WTC11 (cell line): ENCODE measurements at places on chromosomes 4 and X. TPM values are rescaled to one million over a fixed set of nuclear protein-coding genes. Genes with fewer than 3 reads are reported as not detected.

DNA sequence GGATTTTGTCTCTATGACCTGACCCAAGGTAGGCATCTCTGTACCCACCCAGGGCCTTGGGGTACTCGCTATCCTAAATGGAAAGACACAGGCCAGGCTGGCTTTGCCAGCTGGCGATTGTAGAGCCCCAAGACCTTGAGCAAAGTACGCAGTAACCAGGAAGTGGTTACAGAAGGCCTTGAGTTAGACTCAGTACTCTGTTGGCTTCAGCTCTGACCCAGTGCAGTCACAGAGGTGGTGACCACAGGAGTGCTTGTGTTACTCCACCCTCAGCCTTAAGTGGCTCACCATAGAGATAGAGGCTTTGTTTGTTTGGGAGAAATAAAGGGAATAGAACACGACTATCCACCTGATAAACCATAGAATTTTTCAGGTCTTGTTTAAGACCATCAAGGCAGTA is 880.5 kb upstream of the POU3F4 start:
- no peak overlapping the region for H3K27ac ChIP-seq
- DNase-seq = no peak
- no peaks in the 10 kb centered on the region for H3K27me3 ChIP-seq
- H3K36me3 ChIP-seq = 0 out of 2 replicates have a peak, but pooled peaks cover 3% of the 10 kb centered on the region
- H3K4me1 ChIP-seq = no peaks in the 10 kb centered on the region
- no peak overlapping the region for H3K4me3 ChIP-seq

DNA sequence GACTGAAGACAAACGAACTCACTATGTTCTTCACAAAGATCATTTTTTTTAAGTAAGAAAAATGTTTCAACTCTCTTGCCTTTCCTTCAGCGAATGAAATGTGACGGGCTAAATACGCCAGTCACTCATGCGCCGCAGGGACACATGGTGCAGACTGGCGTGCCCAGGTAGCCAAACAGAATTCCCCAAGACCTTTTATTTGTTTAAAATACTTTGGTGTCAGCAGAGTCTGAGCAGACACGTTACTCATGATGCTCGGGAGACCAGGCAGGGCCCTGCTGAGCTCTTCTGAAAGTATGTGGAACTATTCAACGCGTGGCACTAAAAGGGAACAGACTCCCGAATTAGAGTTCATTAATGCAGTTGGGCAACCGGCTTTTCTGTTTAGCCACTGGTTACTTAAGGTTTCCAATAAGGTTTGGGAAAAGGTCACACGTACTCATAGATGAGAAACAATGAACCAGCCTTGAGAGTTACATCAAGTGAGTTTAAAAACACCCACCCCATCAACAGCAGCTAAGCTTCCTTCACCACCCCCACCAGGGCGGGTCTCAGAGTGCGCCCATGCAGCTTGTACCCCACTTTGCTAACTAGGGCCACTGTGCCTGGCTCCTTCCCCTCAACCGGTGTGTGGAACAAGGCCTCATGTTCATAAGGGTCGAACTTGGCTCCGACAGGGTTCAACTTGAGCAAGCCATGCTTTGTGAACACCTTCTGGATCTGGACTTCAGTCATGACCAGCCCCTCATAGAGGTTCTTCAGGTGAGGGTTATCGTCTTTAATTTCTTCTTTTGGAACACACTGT is 7.3 kb downstream of the GRPEL1 start:
- H3K4me1 ChIP-seq = peaks cover 3% of the 10 kb centered on the region
- H3K27me3 ChIP-seq = no peaks in the 10 kb centered on the region
- H3K36me3 ChIP-seq = peaks cover 70% of the 10 kb centered on the region
- no peak overlapping the region for H3K4me3 ChIP-seq
- no peak for DNase-seq
- H3K27ac ChIP-seq = no peak overlapping the region

- DNase-seq = no peak
- H3K4me1 ChIP-seq = no peaks in the 10 kb centered on the region
- no peak overlapping the region for H3K4me3 ChIP-seq
- H3K27me3 ChIP-seq = no peaks in the 10 kb centered on the region
- no peak overlapping the region for H3K27ac ChIP-seq
Observed at GRCh38 chrX:18944482-18944881, 39.4 kb downstream of the PHKA2 start.

DNA sequence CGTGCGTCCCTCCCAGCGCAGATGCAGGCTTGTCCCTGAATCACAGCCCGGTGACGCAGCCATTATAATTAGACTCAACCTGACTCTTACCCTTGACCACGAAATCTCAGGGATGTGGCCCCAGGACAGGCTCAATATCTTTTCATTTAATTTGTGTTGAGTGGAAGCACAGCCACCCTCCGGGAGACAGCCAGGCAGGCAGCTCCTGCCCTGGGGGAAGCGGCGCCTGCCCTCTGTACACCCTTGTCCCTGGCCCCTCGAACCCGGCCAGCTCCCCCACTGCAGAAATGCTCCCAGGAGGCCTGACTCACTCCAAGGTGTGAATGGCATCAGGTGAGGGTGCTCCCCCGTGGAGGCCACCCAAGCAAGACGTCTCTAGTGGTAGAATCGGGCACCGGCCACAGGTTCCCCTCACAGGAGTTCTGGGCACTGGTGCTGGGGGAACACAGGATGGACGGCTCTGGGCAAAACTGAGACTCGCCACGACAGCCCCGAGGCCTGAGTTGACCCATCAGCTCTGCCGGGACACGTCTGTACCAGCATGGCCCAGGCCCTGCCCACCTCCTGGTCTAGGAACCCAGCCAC is 2.7 kb downstream of the CPLX1 start:
- DNase-seq = no peak
- peaks cover 81% of the 10 kb centered on the region for H3K27me3 ChIP-seq
- no peak overlapping the region for H3K4me3 ChIP-seq
- no peak overlapping the region for H3K27ac ChIP-seq
- H3K4me1 ChIP-seq = no peaks in the 10 kb centered on the region

GRCh38 chr4:15003891-15004738 is 1.8 kb downstream of the CPEB2 start:
- H3K27me3 ChIP-seq = peaks cover 26% of the 10 kb centered on the region
- H3K4me3 ChIP-seq = peak overlapping the region; percentile 79
- H3K4me1 ChIP-seq = peaks cover 40% of the 10 kb centered on the region
- H3K36me3 ChIP-seq = no peaks in the 10 kb centered on the region
- H3K27ac ChIP-seq = no peak overlapping the region
- DNase-seq = peak; percentile 55

Gene MAGEB1
- 0.09 to 0.22 TPM in 2 of 3 replicates, not detected in the other for total RNA-seq

GRCh38 chrX:23826216-23826615 is 43.2 kb downstream of the SAT1 start:
- no peak overlapping the region for H3K4me3 ChIP-seq
- no peak for DNase-seq

- peak overlapping the region; percentile 81 for H3K27ac ChIP-seq
- DNase-seq = no peak
- H3K4me1 ChIP-seq = peaks cover 50% of the 10 kb centered on the region
Observed at GRCh38 chr4:137451172-137451825, 81.0 kb downstream of the PCDH18 start.

- H3K27ac ChIP-seq = no peak overlapping the region
- no peaks in the 10 kb centered on the region for H3K36me3 ChIP-seq
- H3K27me3 ChIP-seq = peaks cover 6% of the 10 kb centered on the region
- H3K4me3 ChIP-seq = peak overlapping the region; percentile 82
- no peak for DNase-seq
Observed at GRCh38 chr4:146176891-146177290, 1.4 kb downstream of the LSM6 start.

Gene RASGEF1B
- 3.8 to 6.9 TPM (median 4.0 TPM) in 3 replicates for total RNA-seq

Gene C4orf36
- 0.73 to 1.5 TPM (median 0.79 TPM) in 3 replicates for total RNA-seq

GRCh38 chr4:129883996-129884395 is 788.0 kb downstream of the C4orf33 start:
- no peak overlapping the region for H3K4me3 ChIP-seq
- peaks cover 10% of the 10 kb centered on the region for H3K4me1 ChIP-seq

DNA sequence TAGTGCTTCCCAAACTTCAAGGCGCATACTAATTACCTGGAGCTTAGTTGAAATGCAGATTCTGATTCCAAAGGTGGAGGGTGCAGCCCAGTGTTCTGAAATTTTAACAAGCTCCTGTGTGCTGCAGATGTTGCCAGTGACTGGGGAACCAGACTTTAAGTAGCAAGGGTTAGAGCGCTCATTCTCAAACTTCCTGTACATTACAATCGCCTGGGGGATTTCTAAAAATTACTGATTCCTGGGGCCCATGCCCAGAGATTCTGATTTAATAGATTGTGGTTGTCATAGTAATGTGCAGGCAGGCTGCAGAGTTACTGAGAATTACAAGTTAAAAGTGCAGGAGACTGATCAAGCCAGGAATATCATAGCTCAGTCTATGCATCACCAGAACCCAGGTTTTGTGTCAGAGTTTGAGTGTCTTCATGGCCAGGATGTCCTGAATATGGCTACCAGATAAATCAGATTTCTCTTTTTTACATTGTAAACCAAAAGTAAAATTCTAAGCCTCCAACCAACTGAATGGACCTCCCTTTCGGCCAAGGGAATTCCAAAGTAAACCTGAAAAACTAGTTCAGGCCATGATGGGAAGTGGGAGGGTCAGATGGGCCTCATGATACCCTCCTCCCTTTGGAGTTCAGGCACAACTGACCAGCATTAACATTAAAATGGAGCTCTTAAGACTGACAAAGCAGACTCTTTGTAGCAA is 121.6 kb downstream of the ATXN3L start:
- peak overlapping the region; percentile 43 for H3K4me3 ChIP-seq
- DNase-seq = peak; percentile 26
- H3K36me3 ChIP-seq = no peaks in the 10 kb centered on the region
- H3K27ac ChIP-seq = peak overlapping the region; percentile 99

Gene TMPRSS11F
- not detected in 3 replicates for total RNA-seq

Gene KLB
- total RNA-seq = 0.09 to 0.14 TPM in 2 of 3 replicates, not detected in the other

GRCh38 chr4:17846266-17846665 is 35.5 kb downstream of the NCAPG start:
- peaks cover 71% of the 10 kb centered on the region for H3K36me3 ChIP-seq
- DNase-seq = no peak
- H3K4me3 ChIP-seq = no peak overlapping the region
- H3K27me3 ChIP-seq = 0 out of 2 replicates have a peak, but pooled peaks cover 4% of the 10 kb centered on the region
- H3K4me1 ChIP-seq = no peaks in the 10 kb centered on the region

GRCh38 chr4:6461301-6462165 is 10.9 kb downstream of the PPP2R2C start:
- no peaks in the 10 kb centered on the region for H3K36me3 ChIP-seq
- H3K27me3 ChIP-seq = no peaks in the 10 kb centered on the region; the same call in 1 of the 2 replicates
- H3K4me3 ChIP-seq = no peak overlapping the region
- H3K4me1 ChIP-seq = peaks cover 8% of the 10 kb centered on the region
- no peak for DNase-seq
- H3K27ac ChIP-seq = no peak overlapping the region

- H3K36me3 ChIP-seq = no peaks in the 10 kb centered on the region
- H3K27me3 ChIP-seq = no peaks in the 10 kb centered on the region
- H3K27ac ChIP-seq = no peak overlapping the region
- H3K4me3 ChIP-seq = no peak overlapping the region
- no peak for DNase-seq
- peaks cover 20% of the 10 kb centered on the region for H3K4me1 ChIP-seq
Observed at GRCh38 chr4:21002286-21002685, 302.0 kb downstream of the PACRGL start.

DNA sequence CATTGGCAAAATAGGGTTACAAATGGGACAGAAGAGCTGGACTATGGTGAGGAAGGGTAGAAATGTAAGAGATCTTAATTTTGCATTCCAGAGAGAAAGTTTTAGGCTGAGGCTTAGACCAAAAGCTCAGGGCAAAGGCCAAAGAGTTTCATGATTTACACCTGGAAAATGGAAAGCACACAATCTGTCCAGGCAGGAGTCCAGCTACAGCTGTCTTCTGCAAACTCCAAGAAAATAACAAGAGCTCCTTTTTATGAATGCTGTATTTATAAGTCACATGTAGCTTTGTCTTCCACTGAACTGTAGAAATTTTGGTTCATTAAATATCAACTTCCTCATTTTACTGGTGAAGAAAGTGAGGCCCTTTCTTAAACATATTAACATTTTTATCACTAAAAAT is 288.0 kb upstream of the ATOH1 start:
- no peaks in the 10 kb centered on the region for H3K27me3 ChIP-seq
- no peak for DNase-seq
- H3K27ac ChIP-seq = no peak overlapping the region
- H3K4me3 ChIP-seq = no peak overlapping the region

DNA sequence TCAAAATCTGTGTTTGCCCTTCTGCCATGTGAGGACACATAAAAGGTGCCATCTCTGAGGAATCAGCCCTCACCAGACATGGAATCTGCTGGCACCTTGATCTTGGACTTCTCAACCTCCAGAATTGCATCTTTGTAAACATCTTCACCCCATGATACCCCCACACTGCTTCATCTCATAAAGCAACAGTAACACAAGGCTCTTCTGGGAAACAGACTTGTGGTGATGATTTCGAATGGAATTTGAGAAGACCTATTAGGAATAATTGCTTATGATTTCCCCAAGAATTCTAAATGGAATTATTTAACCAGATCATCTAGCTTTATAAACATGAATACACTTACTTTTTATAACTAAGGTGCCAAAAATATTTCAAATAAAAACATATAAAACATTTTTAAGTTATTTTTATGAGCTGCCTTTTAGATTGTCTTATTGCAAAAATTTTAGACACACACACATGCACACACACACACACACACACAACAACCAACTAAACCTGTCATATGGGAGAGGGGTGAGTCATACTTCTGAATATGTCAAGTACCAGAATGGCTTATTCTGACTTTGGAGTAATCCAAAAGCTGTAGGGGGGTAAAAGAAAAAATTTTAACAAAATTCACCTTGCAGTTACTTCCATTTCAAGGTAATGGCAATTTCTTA is 82.0 kb downstream of the USP46 start:
- H3K36me3 ChIP-seq = 0 out of 2 replicates have a peak, but pooled peaks cover under 1% of the 10 kb centered on the region
- no peak overlapping the region for H3K27ac ChIP-seq
- no peak overlapping the region for H3K4me3 ChIP-seq
- no peak for DNase-seq
- no peaks in the 10 kb centered on the region for H3K27me3 ChIP-seq

Gene CD38
- total RNA-seq = 0.17 to 0.39 TPM (median 0.37 TPM) in 3 replicates

GRCh38 chr4:141499261-141499853 is 137.0 kb upstream of the IL15 start:
- no peak overlapping the region for H3K4me3 ChIP-seq
- H3K27ac ChIP-seq = no peak overlapping the region
- no peaks in the 10 kb centered on the region for H3K4me1 ChIP-seq
- H3K36me3 ChIP-seq = no peaks in the 10 kb centered on the region
- DNase-seq = no peak
- H3K27me3 ChIP-seq = no peaks in the 10 kb centered on the region

- DNase-seq = no peak
- no peaks in the 10 kb centered on the region for H3K27me3 ChIP-seq
- H3K27ac ChIP-seq = no peak overlapping the region
- peaks cover 23% of the 10 kb centered on the region for H3K4me1 ChIP-seq
- H3K36me3 ChIP-seq = no peaks in the 10 kb centered on the region
- H3K4me3 ChIP-seq = no peak overlapping the region
Observed at GRCh38 chrX:19629541-19629940, 114.2 kb upstream of the MAP3K15 start.

- H3K27me3 ChIP-seq = no peaks in the 10 kb centered on the region
- H3K4me1 ChIP-seq = peaks cover 39% of the 10 kb centered on the region
- H3K36me3 ChIP-seq = no peaks in the 10 kb centered on the region
- DNase-seq = no peak
Observed at GRCh38 chrX:7086384-7086783, 61.1 kb upstream of the STS start.

Gene FGF13
- 32.1 to 32.7 TPM (median 32.2 TPM) in 3 replicates for total RNA-seq
